ENCODE measurements at places on chromosomes 16 and 17.
A peak's percentile ranks its signal among the peaks of the same experiment; 100 is the strongest.

- H3K27ac ChIP-seq, result no peak overlapping the region
- no peaks in the 10 kb centered on the region for H3K27me3 ChIP-seq
- no peak overlapping the region for H3K4me3 ChIP-seq
- H3K36me3 ChIP-seq, result peaks cover 8% of the 10 kb centered on the region
- DNase-seq, result no peak
Observed at GRCh38 chr17:82062076-82062983, 3.3 kb downstream of the DUS1L start.

GRCh38 chr17:17847726-17848125 lies 10.9 kb upstream of the SREBF1 start:
- H3K27ac ChIP-seq, result peak overlapping the region; percentile 42
- no peaks in the 10 kb centered on the region for H3K27me3 ChIP-seq
- H3K36me3 ChIP-seq, result no peaks in the 10 kb centered on the region
- no peak for DNase-seq
- H3K4me3 ChIP-seq, result no peak overlapping the region
- H3K4me1 ChIP-seq, result peaks cover 51% of the 10 kb centered on the region

- H3K27ac ChIP-seq, result no peak overlapping the region
- DNase-seq, result no peak
- H3K27me3 ChIP-seq, result no peaks in the 10 kb centered on the region
- H3K4me3 ChIP-seq, result no peak overlapping the region
Observed at GRCh38 chr17:67573987-67574657, 143.6 kb upstream of the NOL11 start.

- no peaks in the 10 kb centered on the region for H3K36me3 ChIP-seq
- H3K27me3 ChIP-seq, result no peaks in the 10 kb centered on the region
- no peak overlapping the region for H3K4me3 ChIP-seq
- H3K27ac ChIP-seq, result no peak overlapping the region
- DNase-seq, result no peak
Observed at GRCh38 chr16:74865922-74866598, 91.4 kb upstream of the FA2H start.

DNA sequence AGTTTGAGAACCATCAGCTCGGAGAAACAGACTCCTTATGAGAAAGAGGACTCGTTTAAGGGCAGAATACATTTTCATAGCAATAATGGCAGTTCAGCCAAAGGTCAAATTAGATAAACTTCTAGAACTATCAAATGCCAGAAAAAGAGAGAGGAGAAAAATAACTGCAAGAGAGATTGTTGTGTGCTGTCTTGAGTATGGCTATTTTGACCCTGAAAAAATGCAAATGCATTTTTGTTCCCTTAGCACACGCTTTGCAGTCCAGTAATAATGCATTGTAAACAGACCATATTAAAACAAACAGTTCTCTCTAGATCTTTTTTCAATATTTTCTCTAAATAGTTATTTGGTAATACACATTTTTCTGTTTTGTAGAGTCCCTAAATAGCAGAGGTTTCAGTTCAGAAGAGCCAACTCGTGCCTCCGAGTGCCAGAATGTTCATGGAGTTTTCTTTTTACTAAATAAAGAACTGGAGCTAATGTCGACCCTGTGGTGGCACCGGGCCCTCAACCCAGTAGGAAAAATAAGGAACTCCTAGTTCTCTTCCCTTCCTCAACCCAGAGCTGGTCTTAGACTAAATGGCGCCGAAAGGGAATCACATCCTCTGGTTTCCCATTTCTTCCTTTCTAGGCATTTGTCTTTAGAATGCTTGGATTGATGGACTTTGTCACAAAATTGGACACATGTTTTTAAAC lies 298.0 kb downstream of the MAP2K4 start:
- no peaks in the 10 kb centered on the region for H3K27me3 ChIP-seq
- no peak overlapping the region for H3K27ac ChIP-seq
- no peaks in the 10 kb centered on the region for H3K36me3 ChIP-seq
- H3K4me3 ChIP-seq, result no peak overlapping the region

DNA sequence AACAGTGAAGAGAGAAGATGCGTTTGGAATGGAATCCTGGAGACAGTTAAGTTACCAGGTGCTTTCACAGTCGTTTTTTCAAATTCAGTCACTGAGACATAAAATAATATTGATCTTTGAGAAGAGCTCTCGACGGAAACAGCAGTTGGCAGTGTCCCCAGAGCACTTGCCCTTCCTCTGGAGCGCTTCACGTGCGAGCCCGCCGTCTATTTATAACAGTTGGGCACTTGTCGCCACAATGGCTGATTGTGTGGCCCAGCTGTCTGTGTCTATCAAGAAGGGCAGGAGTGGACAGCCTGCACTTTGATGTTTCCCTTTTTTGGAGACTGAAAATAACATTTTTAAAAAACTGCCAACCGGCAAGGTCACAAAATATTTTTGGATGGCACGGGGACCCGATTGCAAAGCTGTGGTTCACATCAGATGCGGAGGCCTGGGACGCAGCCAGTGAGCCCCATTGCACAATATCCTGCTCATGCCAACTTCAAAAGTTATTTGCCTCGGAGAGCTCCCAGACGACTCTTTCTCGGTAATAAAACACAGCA lies 62.9 kb downstream of the ADCY9 start:
- no peak overlapping the region for H3K4me3 ChIP-seq
- H3K36me3 ChIP-seq, result no peaks in the 10 kb centered on the region
- no peak overlapping the region for H3K27ac ChIP-seq
- DNase-seq, result no peak
- H3K4me1 ChIP-seq, result no peaks in the 10 kb centered on the region
- no peaks in the 10 kb centered on the region for H3K27me3 ChIP-seq

All from activated CD4-positive, alpha-beta memory T cell treated with anti-CD3 and anti-CD28 coated beads for 36 hours (primary cell).